Cortex of kidney (tissue), 1 donor: ENCODE measurements at places on chromosomes 1 and 21.

- no peak for DNase-seq
These were observed 1.6 kb downstream of the C1orf21 start for GRCh38 chr1:184388319-184388889.

DNA sequence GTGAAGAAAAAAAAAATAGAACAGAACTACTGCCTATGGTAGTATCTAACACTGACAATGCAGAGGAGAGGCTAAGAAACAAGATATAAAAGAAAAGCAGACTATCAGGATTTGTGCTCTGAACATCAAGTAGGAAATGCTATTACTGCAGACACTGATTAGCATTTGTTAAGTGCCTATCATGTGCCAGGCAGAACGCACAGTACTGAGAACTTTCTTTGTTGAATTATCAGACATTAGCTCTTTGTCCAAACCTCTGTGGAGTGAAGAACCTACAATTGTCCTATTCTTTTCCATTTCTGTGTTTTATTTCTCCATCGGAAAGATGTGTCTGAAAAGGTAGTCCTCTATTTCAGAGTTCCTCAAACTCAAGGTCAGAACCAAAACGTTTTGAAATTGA, 30.5 kb upstream of the DISP1 start:
- DNase-seq: no peak

GRCh38 chr1:106637566-106637965, 418.9 kb upstream of the PRMT6 start:
- DNase-seq: no peak

- no peak for DNase-seq
These were observed 827.1 kb upstream of the B3GALT2 start for GRCh38 chr1:194013561-194013960.

DNA sequence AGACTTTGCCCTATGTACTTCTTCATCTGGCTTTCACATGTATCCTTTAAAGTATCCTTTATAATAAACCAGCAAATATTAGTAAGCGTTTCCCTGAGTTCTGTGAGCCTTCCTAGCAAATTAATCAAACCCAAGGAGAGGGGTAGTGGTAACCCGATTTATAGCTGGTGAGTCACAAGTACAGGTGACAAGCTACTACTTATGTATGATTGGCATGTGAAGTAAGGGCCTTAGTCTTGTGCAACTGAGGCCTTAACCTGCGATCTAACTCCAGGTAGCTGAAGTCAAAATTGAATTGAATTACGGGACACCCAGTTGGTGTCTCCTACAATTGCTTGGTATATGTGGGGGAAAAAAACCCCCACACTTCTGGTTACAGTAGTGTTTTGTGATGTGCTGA, 26.0 kb downstream of the SLC16A1 start:
- DNase-seq: no peak

- no peak for DNase-seq
These were observed 158.1 kb upstream of the ARHGEF16 start for GRCh38 chr1:3296326-3296725.

DNA sequence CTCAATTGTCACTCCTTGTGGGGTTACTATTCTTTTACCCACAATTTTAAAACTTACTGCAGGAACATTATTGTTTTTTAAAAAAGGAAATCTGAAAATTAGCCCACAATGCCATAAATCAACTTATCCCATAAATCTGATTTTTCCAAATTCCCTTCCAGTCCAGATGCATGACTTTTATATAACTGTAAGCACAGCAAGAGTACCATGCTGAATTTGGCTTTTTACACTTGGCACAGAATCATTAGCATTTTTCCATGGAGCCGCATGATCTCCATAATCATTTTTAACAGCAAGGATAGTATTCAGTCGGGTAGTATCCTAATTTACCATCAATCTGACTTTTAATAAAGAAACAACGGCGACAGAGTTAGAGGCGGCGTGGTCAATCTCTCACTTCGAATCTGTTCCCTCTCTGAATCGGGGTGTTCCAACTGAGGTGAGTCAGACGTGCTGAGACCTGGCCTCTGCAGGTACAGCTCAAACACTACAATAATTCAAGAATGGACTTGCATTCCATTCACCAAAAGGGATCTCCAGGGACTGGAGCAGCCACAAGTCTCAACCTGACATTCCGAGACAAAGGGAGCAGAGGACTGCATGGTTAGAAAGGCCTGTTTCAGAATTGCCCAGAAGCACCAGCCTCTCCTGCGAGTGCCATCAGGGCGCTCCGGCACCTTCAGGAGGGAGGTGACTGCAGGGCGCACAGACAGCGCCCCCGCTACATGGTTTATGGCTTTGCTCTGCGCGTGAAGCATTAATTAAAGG, 48.9 kb downstream of the SLC66A1 start:
- no peak for DNase-seq

GRCh38 chr1:241840164-241840563, 7.8 kb upstream of the EXO1 start:
- no peak for DNase-seq

DNA sequence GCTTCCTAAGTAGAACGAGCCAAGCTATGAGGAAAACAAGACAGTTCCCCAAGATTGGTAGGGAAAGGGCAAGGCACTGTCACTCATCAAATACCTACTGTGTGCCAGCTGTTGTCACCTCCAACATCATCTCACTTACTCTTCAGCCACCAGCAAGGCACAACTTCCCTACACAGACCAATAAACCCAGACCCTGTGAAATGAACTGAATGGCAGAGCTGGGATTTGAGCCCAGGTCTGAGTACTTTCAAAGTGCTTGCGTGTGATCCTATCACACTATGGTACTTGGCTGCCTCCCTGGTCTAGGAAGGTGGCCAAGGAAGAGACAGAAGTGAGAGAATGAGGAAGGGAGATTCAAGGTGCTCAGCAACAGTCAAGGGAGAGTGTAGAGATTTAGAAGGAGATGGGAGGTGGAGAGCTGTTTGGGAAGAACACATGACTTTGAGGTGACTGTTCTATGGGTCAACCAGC, 16.7 kb upstream of the TRIM63 start:
- no peak for DNase-seq

GRCh38 chr1:70256664-70257063, 35.5 kb downstream of the SRSF11 start:
- DNase-seq: no peak

DNA sequence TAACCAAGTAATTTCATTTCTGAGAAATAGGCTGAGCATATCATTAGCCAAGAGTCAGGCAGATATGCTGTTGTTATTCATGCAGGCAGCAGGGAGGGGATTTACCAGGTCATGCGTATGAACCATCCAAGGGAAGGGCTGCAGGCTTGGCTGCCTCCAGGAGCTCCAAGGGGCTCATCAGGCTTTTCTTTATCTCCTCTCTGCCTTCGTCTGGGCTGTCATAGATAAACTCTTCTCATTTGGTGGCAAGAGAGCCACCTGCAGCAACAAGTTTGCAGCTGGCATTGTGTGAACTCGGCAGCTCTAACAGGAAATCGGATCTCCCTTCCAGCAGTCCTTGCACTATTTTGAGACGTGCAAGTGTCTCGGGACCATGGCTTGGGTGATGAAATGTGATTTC, 7.5 kb downstream of the CCDC27 start:
- no peak for DNase-seq
